ENCODE measurements at places on chromosomes 11 and 22.

DNA sequence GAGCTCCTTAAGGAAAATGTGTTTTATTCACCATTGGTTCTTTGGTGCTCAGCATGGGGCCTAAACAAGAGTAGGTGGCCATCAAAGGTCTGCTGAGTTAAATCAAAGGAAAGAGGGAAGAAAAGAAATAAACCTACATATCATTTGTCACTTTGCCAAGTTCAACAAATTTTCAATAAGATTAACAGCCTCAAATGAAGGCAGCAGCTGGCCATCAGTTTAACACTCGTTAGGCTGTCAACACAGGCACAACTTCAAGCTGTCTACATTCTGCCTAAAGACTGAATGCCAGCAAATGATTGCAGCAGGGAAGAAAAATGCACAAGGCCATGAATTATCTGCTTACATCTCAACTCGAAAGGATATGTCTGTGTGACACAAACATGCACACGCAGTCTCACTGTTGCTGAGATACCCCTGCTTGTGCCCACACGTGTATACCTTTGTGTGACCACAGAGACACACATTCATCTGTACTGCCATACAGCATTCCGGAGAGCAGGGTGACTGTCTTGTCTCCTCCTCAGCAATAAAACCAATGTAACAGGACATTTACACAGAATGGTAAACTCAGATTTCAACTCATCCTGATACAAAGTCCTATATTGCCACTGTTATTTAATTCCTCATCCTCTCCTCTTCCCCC is 40.1 kb downstream of the TRIM66 start:
- DNase-seq, result no peak

- DNase-seq, result no peak
Measured at GRCh38 chr11:47351156-47352126, 1.1 kb downstream of the MYBPC3 start.

DNA sequence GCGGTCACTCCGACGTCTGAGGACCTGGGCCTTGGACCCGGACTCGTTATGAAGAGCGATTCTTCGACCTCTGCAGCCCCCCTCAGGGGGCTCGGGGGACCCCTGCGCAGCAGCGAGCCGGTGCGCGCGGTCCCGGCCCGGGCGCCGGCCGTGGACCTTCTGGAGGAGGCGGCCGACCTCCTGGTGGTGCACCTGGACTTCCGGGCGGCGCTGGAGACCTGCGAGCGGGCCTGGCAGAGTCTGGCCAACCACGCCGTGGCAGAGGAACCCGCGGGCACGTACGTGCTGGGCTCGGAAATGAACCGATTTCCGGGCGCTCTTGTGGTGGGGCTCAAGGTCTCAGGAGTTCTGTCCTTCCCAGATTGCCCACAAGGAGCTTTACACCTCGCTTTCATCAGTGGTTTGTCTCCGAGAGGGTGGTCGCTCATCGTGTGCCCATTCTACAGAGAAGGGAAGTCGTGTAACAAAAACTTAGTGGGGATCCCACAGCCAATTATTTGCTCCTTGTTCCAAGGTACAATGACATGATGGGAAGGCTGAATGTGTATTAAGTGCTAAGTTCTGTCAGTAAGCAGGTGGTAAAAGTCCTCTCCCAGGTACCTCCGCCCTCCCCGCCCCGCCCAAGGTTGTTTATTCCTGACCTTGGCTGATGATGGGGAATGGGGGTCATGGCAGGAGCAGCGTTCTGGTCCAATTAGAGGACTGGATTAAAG is 695 bp downstream of the PEX26 start:
- DNase-seq, result peak; percentile 70

GRCh38 chr11:14855890-14856289 is 36.1 kb downstream of the CYP2R1 start:
- no peak for DNase-seq

DNA sequence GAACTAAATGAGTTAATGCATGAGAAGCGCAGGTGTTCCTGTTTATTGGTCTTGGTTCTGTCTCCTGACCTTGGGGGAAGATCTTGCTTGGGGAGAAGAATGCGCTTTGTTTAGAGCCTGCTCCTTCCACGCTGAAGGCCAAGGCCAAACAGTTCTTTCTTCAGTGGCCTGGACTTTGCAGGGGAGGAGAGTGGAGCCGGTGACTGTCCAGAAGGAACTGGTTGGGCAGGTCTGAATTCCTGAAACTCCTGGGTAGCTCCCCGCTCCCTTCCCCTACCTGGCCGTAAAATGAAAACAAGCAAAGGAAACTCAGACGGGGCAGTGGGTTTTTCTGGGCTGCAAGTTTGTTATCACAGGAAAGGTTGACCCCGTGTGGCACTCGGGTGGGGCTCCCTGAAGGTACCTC is 3.6 kb downstream of the ARHGAP8 start:
- no peak for DNase-seq

DNA sequence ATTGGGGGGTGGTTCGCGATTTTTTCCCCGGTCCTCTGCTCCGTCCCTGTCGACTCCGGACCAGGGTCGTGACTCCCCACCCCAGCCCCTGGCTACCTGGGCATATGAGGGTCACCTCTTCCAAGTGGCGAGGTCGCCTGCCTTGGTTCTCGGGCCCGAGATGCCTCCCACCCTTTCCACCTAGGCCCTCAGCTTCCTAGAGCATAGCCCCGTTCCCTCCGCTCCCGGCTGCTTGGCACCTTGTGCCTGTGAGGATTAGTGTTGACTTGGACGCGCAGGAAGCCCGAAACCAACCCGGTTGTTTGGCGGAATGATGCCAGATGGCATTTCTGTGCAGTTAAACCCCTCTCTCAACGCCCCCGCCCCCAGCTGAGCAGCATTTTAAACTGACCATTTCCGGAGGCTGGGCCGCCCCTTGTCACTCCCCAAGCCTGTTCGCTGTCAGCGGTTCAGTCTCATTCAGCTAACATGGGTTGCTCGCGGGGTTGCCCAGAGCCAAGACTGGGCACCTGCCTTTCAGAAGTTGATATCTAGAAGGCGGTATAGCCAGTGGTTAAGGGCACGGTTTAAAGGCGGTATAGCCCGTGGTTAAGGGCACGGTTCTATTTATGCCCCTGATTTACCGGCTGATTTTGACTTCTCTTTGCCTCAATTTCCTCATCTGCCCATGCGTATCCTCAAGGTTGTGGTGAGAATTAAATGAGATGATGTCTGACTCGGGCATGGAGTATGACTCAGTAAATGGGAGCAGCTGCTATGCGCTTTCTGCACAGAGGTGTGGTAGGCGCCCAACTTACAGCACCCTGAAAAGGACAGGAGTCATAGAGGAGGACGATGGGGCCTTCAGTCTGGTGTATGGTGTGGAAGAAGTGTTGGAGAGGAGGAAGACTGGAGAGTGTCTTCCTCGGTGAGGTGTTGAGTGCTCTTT is 639 bp downstream of the INCENP start:
- DNase-seq, result peak; percentile 53
